ENCODE measurements at places on chromosomes 11 and 22.

DNA sequence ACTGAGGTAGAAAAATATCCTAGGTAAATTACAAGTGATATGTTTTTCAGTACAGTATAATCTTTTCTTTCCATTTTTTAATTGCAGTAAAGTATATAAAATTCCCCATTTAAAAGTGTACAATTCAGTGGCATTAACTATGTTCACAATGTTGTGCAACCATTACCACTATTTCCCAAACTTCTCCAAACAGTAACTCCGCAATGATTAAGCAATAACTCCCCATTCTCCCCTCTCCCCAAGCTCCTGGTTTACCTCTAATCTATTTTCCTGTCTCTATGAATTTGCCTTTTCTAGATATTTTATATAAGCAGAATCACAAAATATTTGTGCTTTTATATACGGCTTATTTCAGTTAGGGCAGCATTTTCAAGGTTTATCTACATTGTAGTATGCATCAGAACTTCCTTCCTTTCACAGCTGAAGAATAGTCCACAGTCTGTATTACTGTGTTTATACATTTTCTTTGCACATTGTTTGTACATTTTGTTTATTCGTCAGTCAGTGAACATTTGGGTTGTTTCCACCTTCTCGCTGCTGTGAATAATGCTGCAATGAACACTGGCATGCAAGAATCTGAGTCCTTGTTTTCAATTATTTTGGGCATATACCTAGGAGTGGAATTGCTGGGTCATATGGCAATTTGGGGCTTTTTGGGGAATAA, 110.7 kb downstream of the RPL27A start:
- no peak for DNase-seq

DNA sequence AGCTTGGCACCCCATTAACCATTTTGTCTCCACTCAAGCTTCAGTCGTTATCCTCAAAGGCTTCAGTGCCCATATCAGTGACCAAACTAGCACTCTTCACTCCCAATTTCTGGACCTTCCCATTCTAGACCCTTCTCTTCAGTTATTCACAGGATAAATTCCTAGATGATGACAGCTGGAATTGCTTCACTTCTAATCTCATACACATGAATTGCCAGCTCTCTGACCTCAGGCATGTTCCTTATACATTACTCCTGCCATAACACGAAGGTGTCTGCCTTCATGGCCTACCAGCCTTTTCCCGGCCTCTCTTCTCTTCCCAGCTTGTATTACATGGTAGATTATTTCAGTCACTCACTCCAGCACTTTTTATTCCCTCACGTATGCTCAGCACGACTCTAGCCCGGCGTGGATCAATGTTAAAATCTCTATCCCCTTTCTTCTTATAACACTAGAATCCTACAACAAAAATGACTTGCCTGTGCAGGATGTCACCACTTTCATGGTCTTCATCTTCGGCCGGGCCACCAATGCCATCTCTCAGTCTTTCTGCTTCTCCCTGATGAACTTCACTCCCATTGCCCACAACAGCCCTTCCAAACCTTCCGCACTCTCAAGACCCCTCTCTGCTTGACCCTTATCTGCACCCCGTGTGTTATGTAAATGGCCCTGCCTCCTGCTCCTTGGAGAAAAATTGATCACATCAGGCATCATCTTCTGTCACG, 36.9 kb downstream of the EIF3F start:
- DNase-seq, result no peak

DNA sequence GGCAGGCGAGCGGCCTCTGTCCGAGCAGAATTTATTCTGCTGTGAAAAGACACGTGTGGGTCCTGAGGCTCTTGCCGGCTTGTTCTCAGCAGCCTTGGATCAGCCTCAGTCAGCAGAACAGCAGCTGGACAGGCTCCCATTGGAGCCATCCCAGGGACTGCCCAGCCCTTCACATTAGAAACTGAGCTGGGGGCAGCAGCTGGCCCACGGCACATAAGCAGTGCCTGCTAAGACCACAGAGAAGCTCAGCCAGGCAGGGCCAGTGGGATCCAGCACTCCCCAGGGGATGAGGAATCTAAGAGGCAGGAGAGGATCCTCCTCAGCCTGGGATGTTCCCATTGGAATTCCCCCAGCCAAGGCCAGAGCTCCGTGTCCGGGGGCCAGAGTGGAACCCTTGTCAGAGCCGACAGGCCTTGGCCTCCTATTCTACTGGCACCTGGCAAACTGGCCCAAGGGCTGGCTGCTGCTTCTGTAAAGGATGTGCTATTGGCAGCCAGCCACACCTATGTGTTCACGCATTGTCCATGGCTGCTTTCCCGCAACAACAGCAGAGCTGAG, 18.2 kb downstream of the RTN4R start:
- no peak for DNase-seq

GRCh38 chr11:123218451-123218850, 23.4 kb upstream of the CLMP start:
- DNase-seq, result no peak

- no peak for DNase-seq
Observed at GRCh38 chr22:48960576-48960975, 867.1 kb downstream of the BRD1 start.

GRCh38 chr11:131944736-131945135, 574.3 kb downstream of the NTM start:
- DNase-seq, result no peak

Measured in COLO829 (cell line).